ENCODE measurements at places on chromosomes 4 and X. TPM values are rescaled to one million over a fixed set of nuclear protein-coding genes. Genes with fewer than 3 reads are reported as not detected.
A peak's percentile ranks its signal among the peaks of the same experiment; 100 is the strongest.

DNA sequence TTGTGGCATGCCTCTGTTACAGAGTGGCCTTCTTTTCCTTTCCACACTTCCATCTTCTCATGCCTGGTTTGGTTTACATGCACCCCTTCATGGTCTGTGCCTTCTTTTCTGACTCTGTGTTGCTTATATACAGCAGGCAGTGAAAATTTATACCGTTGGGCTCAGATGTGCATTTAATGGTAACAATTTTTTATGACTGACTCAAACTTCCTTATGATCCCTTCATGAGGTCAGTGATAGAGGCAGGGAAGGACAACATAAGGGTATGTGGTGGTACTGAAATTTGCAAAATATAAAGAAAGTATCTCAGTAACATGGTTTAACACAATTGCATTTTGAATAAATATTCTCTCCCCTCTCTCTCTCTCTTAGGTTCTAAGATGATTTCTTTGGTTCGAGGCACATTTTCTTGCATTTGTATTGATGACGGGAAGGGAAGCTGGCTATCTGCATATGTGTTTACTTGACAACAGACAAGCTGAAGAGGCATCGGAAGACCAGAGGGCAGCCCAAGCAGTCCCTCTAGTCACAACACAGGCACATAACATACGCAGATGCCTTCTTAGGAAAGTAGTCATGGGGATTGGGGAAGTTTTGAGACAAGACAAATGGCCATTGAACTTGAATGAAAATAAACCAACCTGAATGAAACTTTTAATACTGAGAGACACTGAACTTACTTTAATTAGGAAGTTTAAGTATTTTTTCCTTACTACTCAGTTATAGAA, 163.3 kb upstream of the LEF1 start:
- DNase-seq = no peak

DNA sequence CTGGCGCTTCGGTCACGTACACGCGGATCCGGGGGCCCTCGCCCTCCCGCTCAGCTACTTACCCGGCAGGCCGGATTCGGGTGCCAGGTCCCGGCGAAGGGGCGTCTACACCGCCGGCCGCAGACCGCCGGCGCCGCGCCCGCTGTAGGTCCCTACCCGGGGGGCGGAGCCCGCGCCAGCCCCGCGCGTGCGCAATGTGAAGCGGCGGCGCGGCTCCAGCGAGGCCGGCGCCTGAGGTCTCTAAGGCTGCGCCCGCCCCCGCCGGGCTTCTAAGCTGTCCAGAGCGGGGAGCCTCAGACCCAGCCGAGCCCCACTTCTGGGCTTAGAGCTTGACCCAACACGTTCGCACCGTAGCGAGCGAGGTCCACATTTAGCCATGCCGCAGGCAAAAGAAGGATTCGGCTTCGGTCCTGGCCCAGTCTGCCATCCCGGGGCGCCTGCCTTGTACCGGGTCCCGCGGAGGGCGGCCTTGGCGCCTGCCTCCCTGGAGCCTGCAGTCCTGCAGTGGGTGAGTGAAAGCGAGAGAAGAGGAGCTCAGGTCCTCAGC, at the start of gene ZNF518B:
Gene ZNF518B, minus strand, starts transcription at position 172 of the 547 bp plus-strand sequence. CDS start 11,098 bp downstream, outside the sequence.
- DNase-seq = peak; percentile 90

GRCh38 chr4:133014473-133015135, 134.5 kb upstream of the PCDH10 start:
- no peak for DNase-seq

- no peak for DNase-seq
These were observed 164.4 kb downstream of the QDPR start for GRCh38 chr4:17347445-17347844.

The TRIML2 gene
- not detected for total RNA-seq

The WAS gene
- total RNA-seq = 0.19 TPM

DNA sequence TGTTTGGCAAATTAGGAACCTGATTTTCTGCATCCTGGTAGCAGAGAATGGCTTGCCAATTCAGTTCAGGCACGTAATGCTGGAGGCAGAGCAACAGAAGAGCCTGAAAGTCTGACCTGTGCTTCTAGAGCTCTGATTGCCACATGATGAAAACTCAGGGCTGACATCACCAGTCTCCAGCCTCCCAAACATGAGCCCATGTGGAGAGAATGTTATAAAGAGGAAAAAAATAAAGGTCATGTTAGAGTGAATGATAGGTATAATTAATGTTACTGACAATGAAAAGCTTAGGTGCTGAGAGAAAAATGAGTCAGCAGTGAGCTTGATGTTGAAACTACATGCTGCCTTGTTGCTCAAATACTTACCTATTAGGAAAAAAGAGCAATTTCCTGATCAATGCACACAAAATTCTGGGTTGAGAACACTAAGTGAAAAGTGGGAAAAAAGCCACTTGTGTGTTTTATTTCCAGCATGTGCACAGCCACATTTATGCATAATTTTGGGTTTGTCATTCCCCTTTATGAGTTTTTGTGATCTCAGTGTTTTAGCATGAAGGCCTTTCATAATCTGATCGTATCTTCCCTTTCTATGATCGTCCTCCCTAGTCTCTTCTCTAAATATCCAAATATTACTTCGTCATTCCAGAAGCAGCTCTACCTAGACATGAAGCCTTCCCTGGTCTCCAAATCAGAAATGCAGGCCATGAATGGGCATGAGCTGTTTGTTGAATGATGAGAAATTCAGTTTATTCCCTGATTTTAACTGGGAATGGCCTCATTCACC, 113.3 kb upstream of the CPEB2 start:
- no peak for DNase-seq

The RBM46 gene
- total RNA-seq = not detected

DNA sequence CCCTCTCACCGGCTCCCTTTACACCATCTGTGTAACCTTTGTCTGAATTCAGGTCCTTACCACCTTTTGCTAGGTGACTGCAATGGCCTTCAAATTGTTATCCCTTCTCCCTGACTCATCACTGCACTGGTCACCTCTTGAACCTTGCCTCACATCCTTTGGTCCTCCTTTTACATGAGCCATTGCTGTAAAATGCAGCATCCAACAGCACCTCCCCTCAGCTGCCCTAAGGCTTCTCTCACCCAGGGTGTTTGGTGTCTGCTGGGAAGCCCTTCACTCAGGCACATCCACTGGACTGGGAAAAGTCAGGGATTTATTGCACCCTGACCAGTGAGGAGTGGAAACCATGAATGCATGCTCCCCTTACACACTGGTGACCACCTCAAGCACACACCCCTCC, 192.5 kb upstream of the GATB start:
- DNase-seq = no peak

The ARX gene
- total RNA-seq = not detected

The VCX3B gene
- not detected for total RNA-seq
